ENCODE measurements at places on chromosomes 7 and 10. TPM values are rescaled to one million over a fixed set of nuclear protein-coding genes. Genes with fewer than 3 reads are reported as not detected.

Gene CYP3A5
- 88.9 TPM for total RNA-seq

Gene AKR1C8
- total RNA-seq = not detected

Gene MEST
- total RNA-seq = 41.6 TPM

Gene FAM221A
- total RNA-seq = 7.0 TPM

Gene STOX1
- 4.7 TPM for total RNA-seq

Gene CC2D2B
- 4.9 TPM for total RNA-seq

Gene DLX6
- 4.1 TPM for total RNA-seq

Gene DGKB
- total RNA-seq = 0.45 TPM

Gene POMZP3
- 11.2 TPM for total RNA-seq

Gene MEIG1
- not detected for total RNA-seq

Gene STRIP2
- 1.1 TPM for total RNA-seq

Gene CLCN1
- not detected for total RNA-seq

Gene ZNF248
- total RNA-seq = 18.2 TPM

Gene PRSS37
- 0.51 TPM for total RNA-seq

Gene GPER1
- total RNA-seq = 11.5 TPM

Gene THNSL1
- 2.4 TPM for total RNA-seq

Gene PDZD7
- 1.5 TPM for total RNA-seq

Gene CUZD1
- total RNA-seq = 0.23 TPM

Gene AOAH
- total RNA-seq = 4.1 TPM

Gene PIP
- total RNA-seq = 2.2 TPM

Gene SPAM1
- total RNA-seq = 0.62 TPM

Gene PTPRZ1
- 1.4 TPM for total RNA-seq

Gene MYL7
- total RNA-seq = not detected

Gene HABP2
- total RNA-seq = not detected

Gene ZMIZ1
- total RNA-seq = 69.6 TPM

Gene RFC2
- total RNA-seq = 15.6 TPM

Gene VAX1
- total RNA-seq = not detected

Gene SPDYE2B
- total RNA-seq = not detected

Gene COL13A1
- total RNA-seq = 2.1 TPM

Gene DDC
- total RNA-seq = 1.9 TPM

Gene GFRA1
- 14.5 TPM for total RNA-seq

Gene CAPZA2
- total RNA-seq = 76.0 TPM

Gene APBB1IP
- total RNA-seq = 3.1 TPM

Gene ASB10
- not detected for total RNA-seq

Gene HYCC1
- 15.7 TPM for total RNA-seq

Gene PLEKHS1
- 9.0 TPM for total RNA-seq

Gene CHST3
- total RNA-seq = 16.5 TPM

Gene POLR2J2
- 6.6 TPM for total RNA-seq

Gene COMTD1
- total RNA-seq = 49.3 TPM

Gene ACTR3C
- total RNA-seq = 15.1 TPM

Gene BLNK
- 8.2 TPM for total RNA-seq

Gene PGAM2
- not detected for total RNA-seq

Gene FAM241B
- 6.8 TPM for total RNA-seq

Gene ADCYAP1R1
- 6.0 TPM for total RNA-seq

Gene C7orf33
- not detected for total RNA-seq

Gene SLC26A5
- 3.9 TPM for total RNA-seq

Gene EPDR1
- 77.8 TPM for total RNA-seq

Gene OR2A42
- total RNA-seq = not detected

Gene SLC12A9
- 22.0 TPM for total RNA-seq

Gene MRC1
- 27.4 TPM for total RNA-seq

Gene NFKB2
- total RNA-seq = 40.4 TPM

Gene ZC3HAV1L
- total RNA-seq = 26.0 TPM

Gene ITGA8
- total RNA-seq = 10.3 TPM

Gene SAP25
- 19.5 TPM for total RNA-seq

Gene STEAP2
- 555 TPM for total RNA-seq
